CD4-positive, CD25-positive, alpha-beta regulatory T cell (primary cell): ENCODE measurements at places on chromosomes 5 and 9.

- peak; percentile 69 for DNase-seq
- H3K4me3 ChIP-seq = no peak overlapping the region
- no peaks in the 10 kb centered on the region for H3K27me3 ChIP-seq
- H3K4me1 ChIP-seq = peaks cover 3% of the 10 kb centered on the region
Measured at GRCh38 chr5:150560401-150561191, 52.7 kb downstream of the NDST1 start.

DNA sequence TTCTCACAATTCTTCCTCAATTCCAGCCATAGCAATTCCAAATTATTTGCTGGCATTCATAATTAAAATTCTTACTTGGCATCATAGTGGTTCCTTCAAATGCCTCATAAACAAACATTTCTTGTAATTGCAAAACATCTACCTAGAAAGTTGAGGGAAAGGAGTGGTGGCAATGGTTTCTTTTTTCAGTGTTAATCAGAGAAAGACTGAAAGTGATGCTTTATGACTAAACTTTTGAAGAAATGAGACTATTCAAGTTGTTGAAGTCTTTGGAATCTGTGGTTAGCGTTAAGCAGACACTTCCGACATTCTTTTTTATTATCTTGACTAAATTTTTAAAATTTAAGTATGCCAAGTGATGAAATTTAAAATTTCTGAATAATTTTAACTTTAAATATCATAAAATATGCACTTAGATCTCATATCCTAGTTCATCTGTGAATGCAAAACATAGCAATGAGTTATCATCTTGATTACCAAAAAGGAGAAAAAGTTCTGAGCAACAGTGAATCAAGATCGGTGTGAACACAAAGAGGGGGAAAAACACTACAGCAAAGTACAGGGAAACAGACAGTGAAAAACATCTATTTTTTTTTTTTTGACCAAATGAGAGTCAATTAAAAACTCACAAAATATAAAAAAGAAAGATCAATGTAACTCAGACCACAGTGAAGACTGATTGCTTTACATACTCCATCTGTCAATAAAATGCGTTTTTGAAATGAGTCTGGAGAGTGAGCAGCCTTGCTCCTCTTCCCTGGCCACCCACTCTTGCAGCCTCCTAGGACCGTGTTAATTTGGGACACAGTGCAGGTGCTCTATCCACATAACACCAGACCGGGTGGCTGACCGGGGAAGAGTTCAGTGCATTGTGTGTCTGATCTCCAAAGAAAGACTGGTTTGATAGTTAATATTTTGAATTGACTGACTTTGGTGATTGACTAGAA, 20.6 kb upstream of the IL7R start:
- H3K36me3 ChIP-seq = no peaks in the 10 kb centered on the region
- peak overlapping the region; percentile 33 for H3K4me3 ChIP-seq
- H3K27ac ChIP-seq = no peak overlapping the region
- DNase-seq = no peak
- peaks cover 3% of the 10 kb centered on the region for H3K27me3 ChIP-seq

- H3K36me3 ChIP-seq = peaks cover 44% of the 10 kb centered on the region
- H3K4me1 ChIP-seq = no peaks in the 10 kb centered on the region
- no peaks in the 10 kb centered on the region for H3K27me3 ChIP-seq
- no peak for DNase-seq
- H3K27ac ChIP-seq = no peak overlapping the region
Measured at GRCh38 chr5:32357658-32358057, 44.9 kb upstream of the MTMR12 start.

DNA sequence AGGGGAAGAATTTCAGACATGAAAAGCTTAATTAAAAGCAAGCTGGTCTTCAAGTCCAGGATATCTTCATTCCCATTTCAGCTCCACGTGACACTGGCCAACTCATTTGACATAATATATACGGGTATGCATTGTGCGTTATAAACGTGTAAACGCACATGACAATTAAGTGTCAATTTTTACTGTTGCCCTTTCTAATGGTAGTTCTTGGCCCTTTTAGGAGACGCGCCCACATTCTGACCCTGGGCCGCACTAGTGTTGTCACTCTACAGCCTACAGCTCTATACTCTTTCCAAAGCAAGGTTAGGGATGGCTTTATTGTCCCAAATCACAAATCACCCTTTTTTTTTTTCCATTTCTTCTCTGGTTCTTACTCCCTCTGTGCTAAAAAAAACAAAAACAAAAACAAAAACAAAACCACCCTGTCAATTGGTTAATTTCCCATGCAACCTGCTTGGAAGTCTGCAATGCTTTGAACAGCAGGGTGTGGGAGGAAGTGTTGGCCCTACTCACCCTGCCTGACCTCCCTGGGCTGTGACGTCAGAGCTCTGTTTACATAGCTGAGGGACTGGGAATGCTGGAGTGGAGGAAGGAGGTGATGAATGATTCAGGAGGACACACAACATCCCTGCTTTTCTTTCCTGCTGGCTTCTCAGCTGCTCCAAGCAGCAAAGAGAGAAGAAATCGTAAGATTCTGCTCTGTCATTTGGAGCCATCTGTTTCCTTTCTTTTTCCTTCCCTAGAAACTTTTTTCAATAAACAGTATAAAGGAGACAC, 19.3 kb downstream of the RFK start:
- no peak overlapping the region for H3K27ac ChIP-seq
- H3K27me3 ChIP-seq = no peaks in the 10 kb centered on the region
- no peaks in the 10 kb centered on the region for H3K4me1 ChIP-seq
- H3K36me3 ChIP-seq = no peaks in the 10 kb centered on the region

DNA sequence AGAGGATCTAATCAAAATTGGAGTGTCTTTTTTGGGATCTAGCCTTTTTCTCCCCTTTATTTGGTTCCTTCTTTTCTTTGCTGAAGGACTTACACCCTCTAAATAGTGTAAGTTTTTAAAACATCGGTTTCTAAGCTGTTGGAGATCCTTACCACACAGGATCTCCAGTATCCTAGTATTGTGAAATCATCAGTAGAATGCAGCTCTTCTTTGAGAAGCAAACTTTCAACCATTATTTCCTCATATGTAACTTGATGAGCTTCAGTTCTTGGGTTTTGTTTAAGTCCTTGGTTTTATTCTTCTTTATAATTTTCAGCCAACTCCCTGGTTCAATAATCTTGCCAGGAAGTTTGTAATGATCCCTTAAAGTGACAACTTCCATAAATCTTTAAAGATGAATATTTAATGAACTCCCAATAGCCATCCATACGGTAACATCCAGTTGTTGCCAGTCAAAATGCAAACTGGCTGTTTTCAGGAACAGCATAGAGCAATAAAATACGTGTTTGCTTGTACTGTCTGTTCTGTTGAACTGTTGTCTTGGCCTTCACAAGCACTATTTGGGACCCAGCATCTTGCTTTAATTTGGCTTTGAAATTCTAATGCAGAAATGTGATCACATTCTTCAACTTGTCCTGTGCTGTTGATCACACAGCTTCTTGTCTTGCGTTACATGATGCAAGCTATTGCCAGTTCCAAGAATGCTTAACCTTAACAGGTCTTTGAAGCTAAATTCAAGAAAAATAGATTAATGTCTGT, 34.8 kb upstream of the TTC23L start:
- no peak overlapping the region for H3K4me3 ChIP-seq
- no peak for DNase-seq
- no peak overlapping the region for H3K27ac ChIP-seq

DNA sequence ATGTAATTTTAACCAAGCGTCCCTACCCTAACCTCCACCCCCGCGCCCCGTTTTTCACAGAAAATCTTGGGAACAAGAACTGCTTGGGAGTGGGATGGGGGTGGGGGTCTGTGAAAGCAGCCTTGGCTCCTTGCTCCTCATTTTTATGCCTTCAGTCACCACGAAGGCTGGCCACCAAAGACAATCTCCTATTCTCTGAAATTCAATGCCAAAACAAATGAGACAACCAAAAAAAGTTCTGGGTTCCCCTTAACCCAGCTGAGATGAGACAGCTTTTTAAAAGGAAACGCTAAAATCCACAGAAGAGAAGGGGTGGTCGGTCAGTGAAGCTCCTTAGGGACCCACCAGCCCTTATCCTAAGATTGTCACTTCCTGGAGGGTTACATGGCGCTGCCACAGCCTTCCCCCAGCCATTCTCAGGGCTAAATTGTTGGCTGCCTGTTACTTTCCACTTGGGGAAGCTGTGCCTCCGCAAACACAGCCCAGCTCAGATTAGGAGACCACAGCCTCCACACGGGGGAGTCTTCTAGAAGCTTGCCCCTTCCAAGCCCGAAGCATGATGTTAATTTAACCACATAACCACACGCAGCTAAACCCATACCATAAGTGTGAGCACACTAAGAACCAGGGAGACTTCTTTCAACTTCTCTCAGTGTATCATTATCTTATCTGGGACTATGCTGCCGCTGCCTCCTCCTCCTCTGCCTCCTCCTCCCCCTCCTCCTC, 136.3 kb downstream of the FOXD1 start:
- H3K27ac ChIP-seq = no peak overlapping the region
- peak; percentile 7 for DNase-seq
- H3K4me3 ChIP-seq = no peak overlapping the region
- H3K4me1 ChIP-seq = no peaks in the 10 kb centered on the region
- H3K36me3 ChIP-seq = no peaks in the 10 kb centered on the region

- no peak for DNase-seq
- H3K36me3 ChIP-seq = no peaks in the 10 kb centered on the region
- H3K4me1 ChIP-seq = no peaks in the 10 kb centered on the region
- no peaks in the 10 kb centered on the region for H3K27me3 ChIP-seq
- no peak overlapping the region for H3K27ac ChIP-seq
- H3K4me3 ChIP-seq = no peak overlapping the region
Measured at GRCh38 chr5:171614971-171615653, 170.5 kb upstream of the SMIM23 start.
